ENCODE measurements at places on chromosomes 4 and X. TPM values are rescaled to one million over a fixed set of nuclear protein-coding genes. Genes with fewer than 3 reads are reported as not detected.

The SSX4 gene
- not detected for polyA plus RNA-seq

The PARM1 gene
- not detected for polyA plus RNA-seq

- H3K4me1 ChIP-seq, result no peaks in the 10 kb centered on the region
- no peak for DNase-seq
- H3K36me3 ChIP-seq, result no peaks in the 10 kb centered on the region
- H3K27me3 ChIP-seq, result peaks cover 5% of the 10 kb centered on the region
- H3K27ac ChIP-seq, result no peak overlapping the region
Observed at GRCh38 chrX:112642349-112642748, 37.4 kb downstream of the LHFPL1 start.

- H3K27me3 ChIP-seq, result peaks cover 24% of the 10 kb centered on the region
- peak overlapping the region; percentile 98 for H3K27ac ChIP-seq
- H3K4me3 ChIP-seq, result peak overlapping the region; percentile 79
- H3K4me1 ChIP-seq, result peaks cover 40% of the 10 kb centered on the region
- peak; percentile 86 for DNase-seq
Observed at GRCh38 chrX:107672955-107673378, 44.7 kb downstream of the PRPS1 start.

DNA sequence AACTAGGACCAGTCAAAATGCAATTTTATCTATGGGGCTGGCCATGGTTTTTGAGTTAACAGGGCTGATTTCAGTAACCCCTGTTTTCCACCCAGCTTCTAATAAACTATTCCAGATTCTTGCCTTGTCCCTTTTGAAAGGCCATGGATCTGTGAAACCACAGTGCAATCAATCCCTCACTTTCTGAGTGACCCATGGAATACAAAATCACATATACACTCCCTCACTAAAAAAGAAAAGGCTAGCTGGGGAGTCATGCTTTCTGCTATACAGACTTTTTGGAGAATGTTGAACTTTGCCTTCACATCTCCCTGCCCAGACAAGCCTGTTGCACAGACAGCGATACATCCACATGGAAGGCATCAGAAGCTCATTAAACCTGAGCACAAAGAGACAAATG is 47.9 kb downstream of the MAD2L1 start:
- H3K36me3 ChIP-seq, result no peaks in the 10 kb centered on the region
- H3K4me3 ChIP-seq, result no peak overlapping the region
- no peak for DNase-seq
- no peak overlapping the region for H3K27ac ChIP-seq
- H3K4me1 ChIP-seq, result no peaks in the 10 kb centered on the region
- peaks cover 6% of the 10 kb centered on the region for H3K27me3 ChIP-seq

GRCh38 chr4:1109333-1109732 is 4.0 kb downstream of the RNF212 start:
- DNase-seq, result no peak
- H3K27ac ChIP-seq, result no peak overlapping the region
- no peaks in the 10 kb centered on the region for H3K4me1 ChIP-seq
- peaks cover 7% of the 10 kb centered on the region for H3K27me3 ChIP-seq
- H3K4me3 ChIP-seq, result no peak overlapping the region

GRCh38 chr4:18033111-18034085 is 11.8 kb upstream of the LCORL start:
- no peak overlapping the region for H3K27ac ChIP-seq
- H3K4me3 ChIP-seq, result no peak overlapping the region
- H3K36me3 ChIP-seq, result no peaks in the 10 kb centered on the region

DNA sequence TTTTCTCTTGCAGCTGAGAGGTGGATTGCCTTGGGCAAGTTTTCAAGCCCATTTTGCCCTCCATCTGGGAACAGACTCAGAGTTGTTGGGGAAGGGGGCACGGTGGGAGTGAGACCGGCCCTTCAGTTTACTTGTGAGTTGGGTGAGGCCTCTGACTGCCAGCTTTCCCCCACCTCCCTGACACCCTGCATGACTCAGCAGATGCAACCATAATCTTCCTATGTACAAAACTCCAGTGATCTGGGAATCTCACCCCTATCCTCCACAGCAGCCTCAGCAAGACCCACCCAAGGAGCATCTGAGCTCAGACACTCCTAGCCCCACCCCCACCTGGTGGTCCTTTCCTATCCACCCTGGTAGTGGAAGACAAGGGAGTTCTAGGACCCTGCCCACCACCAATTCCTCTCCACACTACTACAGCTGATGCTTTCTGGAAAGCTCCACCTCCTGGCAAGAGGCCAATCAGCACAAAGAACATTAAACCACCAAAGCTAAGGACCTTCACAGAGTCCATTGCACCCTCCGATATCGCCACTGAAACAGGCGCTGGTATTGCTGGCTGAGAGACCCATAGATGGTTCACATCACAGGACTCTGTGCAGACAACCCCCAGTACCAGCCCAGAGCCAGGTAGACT is 99.4 kb upstream of the STK26 start:
- no peaks in the 10 kb centered on the region for H3K36me3 ChIP-seq
- no peak overlapping the region for H3K4me3 ChIP-seq
- H3K27me3 ChIP-seq, result peaks cover 9% of the 10 kb centered on the region
- peaks cover 4% of the 10 kb centered on the region for H3K4me1 ChIP-seq
- H3K27ac ChIP-seq, result no peak overlapping the region
- DNase-seq, result no peak

Data from immature natural killer cell (primary cell).